Ovary (tissue), 10 donors: ENCODE measurements at places on chromosomes 2 and 18. TPM values are rescaled to one million over a fixed set of nuclear protein-coding genes. Genes with fewer than 3 reads are reported as not detected.
A peak's percentile ranks its signal among the peaks of the same experiment; 100 is the strongest.

DNA sequence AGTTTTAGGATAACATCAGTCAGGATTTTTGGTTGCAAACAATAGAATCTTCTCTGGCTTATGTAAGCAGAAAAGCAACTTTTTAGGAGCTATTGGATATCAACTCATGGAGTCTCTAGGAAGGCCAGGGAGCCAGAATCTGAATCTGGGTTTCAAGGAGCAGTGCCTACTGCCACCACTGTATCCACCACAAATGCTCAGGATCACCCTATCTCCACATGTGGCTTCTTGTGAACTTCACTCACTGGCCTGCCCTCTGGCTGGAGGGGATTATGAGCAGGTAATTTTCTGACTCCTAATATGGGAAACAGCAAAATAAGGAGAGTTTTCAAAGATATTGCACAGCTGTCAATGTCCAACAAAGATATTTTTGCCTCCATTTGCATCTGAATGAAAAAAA lies 142.9 kb downstream of the PKP4 start:
- H3K4me1 ChIP-seq: no peaks in the 10 kb centered on the region
- DNase-seq: no peak
- H3K27ac ChIP-seq: no peak overlapping the region
- H3K36me3 ChIP-seq: no peaks in the 10 kb centered on the region
- H3K27me3 ChIP-seq: no peaks in the 10 kb centered on the region

DNA sequence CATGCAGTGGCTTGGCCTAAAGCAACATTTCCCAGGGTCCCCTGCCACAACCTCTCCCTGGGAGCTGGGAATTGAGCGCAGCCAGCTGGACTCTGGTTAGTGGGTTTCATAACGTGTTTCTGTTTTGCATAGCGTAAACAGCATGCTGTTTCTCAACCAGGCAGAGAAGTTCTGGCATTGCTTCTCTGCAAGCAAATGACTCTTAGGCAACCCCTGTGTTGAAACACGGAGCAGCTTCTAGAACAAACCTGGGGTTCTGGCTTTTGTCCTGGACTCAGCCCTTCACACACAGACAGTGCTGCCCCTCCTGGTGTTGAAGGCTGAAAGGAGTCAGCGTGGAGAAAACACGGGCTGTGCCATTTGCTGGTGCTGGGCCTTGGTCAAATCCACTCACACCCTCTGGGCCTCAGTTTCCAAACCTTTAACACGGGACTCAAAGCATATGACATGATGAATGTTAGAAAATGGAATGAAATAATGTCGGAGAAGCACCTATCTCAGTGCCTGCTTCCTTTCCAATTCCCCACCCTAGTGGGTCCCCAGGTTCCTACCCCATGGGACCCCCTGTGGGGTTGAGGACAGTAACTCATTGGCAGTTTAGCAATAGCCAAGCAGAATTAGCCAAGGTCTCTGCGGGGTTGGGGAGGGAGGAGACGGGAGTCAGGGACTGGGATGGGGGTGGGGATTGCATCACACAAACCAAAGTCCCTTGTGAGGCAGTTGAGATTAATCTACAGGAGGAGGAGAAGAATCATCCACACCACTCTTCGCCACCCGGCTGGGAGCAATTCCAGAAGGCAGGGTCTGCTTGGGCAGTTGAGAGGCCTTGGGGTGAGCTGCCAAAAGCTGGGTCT lies 30.2 kb upstream of the IL1R2 start:
- H3K4me1 ChIP-seq: peaks cover 19% of the 10 kb centered on the region
- H3K36me3 ChIP-seq: no peaks in the 10 kb centered on the region
- peak; percentile 85 for DNase-seq
- H3K27ac ChIP-seq: peak overlapping the region; percentile 90

GRCh38 chr2:172535119-172535518 lies 20.8 kb upstream of the PDK1 start:
- no peak overlapping the region for H3K27ac ChIP-seq
- no peak for DNase-seq
- no peak overlapping the region for H3K4me3 ChIP-seq
- no peaks in the 10 kb centered on the region for H3K4me1 ChIP-seq
- no peaks in the 10 kb centered on the region for H3K36me3 ChIP-seq

DNA sequence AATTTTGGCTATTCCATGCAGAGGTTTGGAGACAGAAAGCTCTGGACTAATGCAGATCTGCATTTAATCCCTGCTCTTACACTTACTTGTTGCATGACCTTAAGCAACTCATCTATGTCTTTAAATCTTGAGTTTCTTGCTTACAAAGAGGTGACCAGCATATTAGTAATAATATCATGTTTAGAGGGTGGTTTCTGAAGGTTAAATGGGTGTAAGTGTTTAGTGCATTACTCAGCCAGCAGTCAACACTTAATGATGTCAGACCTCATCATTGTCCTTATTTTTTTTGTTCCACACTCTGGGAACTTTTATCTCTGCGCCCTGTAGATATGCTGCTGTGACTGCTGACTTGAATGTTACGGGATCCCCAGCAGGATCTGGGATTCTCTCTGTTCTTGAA lies 1.7 kb downstream of the IL1RL1 start:
- no peaks in the 10 kb centered on the region for H3K4me1 ChIP-seq
- H3K4me3 ChIP-seq: no peak overlapping the region
- H3K27me3 ChIP-seq: no peaks in the 10 kb centered on the region
- DNase-seq: no peak
- H3K36me3 ChIP-seq: no peaks in the 10 kb centered on the region

Gene HOXD13
- not detected for total RNA-seq

Gene SLC5A6
- total RNA-seq: 21.4 TPM
